ENCODE measurements at places on chromosomes 6 and 20. TPM values are rescaled to one million over a fixed set of nuclear protein-coding genes. Genes with fewer than 3 reads are reported as not detected.

Gene OR2H1
- total RNA-seq: not detected

Gene FHL5
- 1.8 TPM for total RNA-seq

Gene HTR1B
- total RNA-seq: 0.08 TPM

Gene OPRM1
- not detected for total RNA-seq
